ENCODE measurements at places on chromosomes 4 and X. TPM values are rescaled to one million over a fixed set of nuclear protein-coding genes. Genes with fewer than 3 reads are reported as not detected.

MAGEA2B gene
- total RNA-seq, result not detected

ZAR1 gene
- total RNA-seq, result not detected

ZNF630 gene
- 1.4 TPM for total RNA-seq

DCAF12L2 gene
- not detected for total RNA-seq

GATA1 gene
- not detected for total RNA-seq

NXF2 gene
- total RNA-seq, result not detected

NAT8L gene
- total RNA-seq, result under 0.01 TPM

FGG gene
- total RNA-seq, result 3.2 TPM

TMPRSS11B gene
- total RNA-seq, result not detected

C4orf36 gene
- 0.18 TPM for total RNA-seq

TSPAN7 gene
- total RNA-seq, result not detected

BEX1 gene
- 3.7 TPM for total RNA-seq

MAOA gene
- 47.3 TPM for total RNA-seq

DCAF8L2 gene
- not detected for total RNA-seq

SRPX2 gene
- total RNA-seq, result 61.3 TPM
